Mammary epithelial cell (primary cell): ENCODE measurements at places on chromosomes 4 and X.

DNA sequence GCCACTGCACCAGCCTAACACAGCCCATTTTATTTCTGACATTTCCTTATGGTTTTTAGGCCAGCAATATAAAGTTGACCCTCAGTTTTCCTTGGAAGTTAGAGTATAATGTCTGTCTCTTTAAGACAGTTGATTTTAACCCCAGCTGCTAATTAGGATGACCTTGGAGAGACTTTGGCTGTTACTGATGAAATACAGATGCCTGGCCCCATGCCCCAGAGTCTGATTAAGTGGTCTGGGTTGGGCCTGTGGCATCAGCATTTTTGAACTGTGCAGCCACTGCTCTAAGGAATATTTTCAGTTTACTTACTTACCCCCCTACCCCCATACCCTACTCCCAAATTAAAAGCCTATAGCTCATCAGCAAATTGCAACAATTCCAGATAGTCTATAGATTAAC, 85.8 kb downstream of the DCLK2 start:
- no peak for DNase-seq

DNA sequence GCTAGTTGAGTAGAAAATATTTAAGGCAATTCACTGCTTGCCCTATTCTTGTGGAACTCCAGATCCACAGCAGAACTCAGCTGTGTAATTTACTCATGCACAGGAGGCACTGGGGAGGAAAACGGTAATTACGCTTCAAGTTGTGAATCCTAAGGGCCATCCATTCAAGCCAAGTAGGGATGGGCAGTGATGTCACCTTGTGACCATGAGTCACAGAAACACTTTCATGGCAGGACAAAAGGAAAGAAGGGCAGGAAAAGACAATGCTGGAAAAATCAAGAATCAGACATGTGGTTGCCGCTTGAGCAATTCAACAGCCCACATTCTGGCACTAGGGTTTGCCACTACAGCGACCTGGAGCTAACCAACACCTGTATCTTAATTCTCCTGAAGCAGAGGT, 1.4 kb downstream of the PAQR3 start:
- DNase-seq, result peak; percentile 23

DNA sequence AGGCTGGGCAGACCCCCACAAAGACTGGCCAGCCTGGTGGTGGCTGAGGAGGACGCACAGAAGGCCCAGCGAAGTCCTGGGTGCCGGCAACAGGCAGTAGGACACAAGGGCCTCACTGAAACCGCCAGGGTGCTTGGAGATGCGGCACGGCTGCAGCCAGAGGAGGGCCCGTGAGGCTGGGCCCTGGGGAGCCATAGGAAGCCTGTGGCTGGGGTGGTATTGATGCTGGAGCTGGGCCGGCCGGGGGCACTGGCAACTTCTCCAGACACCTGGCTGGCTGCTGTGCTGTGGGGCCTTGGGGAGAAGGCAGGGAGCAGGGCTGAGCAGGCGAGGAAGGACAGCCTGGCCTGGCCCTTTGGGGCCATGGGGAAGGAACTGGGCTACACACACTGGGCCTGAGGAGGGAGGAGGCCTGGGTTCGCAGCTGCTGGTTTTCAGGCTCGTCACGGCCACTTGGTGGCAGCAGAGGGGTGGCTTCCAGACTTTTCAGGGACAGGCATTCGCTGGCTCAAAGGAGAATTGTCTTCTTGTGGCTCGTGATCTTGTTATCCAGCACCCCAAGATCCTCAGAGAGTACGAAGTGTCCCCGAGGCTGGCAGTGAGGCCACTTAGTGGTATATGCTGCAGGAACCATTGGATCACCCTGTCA, 37.2 kb downstream of the ATP2B3 start:
- DNase-seq, result peak; percentile 27

- DNase-seq, result peak; percentile 1
Measured at GRCh38 chrX:64805683-64806082, 170.6 kb downstream of the ZC4H2 start.
